NCI-H1694 (cell line): ENCODE measurements at places on chromosomes 3 and 15.

DNA sequence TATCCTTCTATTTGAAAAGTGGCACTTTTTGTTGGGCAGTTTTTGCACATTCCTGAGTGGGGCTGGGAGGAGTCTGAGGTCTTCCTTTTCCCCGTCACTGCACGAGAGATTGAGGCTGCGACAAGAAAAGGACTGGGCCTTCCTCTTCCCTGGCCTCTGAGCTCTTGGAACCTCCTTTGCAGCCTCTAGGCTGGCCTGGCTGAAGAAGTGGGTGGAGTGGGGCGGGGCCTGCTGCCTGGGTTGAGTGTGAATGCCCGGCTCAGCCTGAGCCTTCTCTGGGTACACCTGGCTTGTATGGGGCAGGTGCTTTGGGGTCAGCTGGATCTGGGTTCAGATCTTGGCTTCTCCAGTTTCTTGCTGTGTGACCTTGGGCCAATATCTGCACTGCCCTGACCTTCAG, 43.1 kb downstream of the PLXNA1 start:
- no peak for DNase-seq

DNA sequence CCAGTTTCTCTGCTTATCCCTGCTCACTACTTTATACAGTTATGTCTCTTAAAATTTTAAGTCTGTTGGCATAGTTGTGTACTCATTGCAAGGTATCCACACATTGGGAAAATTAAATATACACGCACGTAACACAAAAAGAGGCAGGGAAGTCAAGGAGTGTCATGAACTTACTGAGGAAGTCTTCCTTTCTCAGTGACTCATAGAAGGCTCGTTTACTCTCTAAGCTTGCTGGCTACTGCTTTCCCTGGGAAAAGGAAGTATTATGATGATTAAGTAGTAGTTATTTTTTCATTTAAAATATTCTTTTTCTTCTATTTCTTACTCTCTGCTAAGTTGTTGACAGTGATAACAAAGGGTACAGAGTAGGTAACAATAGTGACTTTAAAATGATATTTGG, 287.3 kb downstream of the UBE2E2 start:
- no peak for DNase-seq

GRCh38 chr3:22729981-22730380, 473.1 kb upstream of the UBE2E2 start:
- DNase-seq: no peak

DNA sequence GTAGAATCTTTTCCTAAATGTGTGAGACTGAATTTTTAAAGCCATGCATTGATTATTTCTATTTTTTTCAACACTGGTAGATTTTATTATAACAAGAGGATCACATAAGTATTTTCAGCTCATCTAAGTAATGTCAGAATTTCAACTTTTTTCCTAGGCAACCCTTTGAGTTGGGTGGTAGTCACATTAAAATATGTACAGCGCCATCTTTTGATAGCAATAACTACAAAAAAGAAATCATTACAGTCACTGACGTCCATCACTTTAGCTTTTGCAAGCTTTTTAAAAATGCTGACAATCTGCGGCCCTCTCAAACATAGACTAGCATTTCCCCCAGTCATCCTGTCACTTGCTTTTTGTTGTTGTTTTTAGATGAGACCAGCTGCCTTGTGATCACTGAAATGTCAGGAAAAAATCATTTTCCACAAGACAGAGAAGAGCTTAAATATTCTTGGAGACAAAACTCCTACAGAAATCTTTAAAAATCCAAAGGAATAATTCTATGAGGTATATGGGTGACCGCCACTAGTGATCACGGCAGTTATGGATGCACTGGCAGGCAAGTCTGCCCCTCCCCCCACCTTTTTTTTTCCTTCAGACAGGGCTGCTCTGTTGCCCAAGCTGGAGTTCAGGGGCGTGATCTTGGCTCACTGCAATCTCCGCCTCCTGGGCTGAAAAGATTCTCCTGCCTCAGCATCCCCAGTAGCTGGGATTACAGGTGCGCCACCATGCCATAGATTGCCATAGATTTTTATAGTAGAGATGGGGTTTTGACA, 384.0 kb upstream of the KCNMB2 start:
- DNase-seq: peak; percentile 8

DNA sequence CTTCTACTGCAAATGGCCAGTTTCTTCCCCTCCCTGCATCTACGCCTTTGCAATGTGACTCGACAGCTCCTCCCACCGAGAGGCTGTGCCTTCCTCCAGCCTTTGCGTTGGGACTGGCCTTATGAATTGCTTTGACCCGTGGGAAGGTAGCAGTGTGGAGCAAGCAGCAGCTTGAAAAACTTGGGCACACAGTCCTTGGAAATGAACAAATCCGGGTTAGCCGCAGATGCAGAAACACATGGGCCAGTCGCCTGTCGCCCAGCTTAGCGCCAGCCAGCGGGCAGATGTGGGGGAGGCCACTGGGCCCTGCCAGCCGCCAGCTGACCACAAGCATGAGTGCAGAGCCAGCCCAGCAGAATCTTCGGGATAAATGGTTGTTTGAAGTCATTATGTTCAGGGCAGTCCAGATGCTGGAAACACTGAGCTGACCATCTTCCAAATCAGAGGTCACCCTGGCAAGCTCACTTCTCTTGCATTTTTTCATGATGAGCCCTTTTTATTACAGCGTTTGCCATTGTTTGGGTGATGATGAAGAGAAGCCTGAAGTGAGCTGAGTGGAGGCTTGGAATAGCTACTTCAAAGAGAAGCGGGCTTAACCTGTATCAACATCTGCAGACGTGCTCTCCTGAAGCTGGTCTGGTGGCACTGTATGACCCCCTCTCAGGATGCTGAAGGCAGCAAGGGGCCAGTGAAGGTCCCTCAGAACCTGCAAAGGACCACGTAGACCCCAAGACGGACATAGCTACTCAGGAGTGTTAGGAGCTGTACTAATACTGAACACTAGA, 9.8 kb downstream of the SELENOS start:
- no peak for DNase-seq

DNA sequence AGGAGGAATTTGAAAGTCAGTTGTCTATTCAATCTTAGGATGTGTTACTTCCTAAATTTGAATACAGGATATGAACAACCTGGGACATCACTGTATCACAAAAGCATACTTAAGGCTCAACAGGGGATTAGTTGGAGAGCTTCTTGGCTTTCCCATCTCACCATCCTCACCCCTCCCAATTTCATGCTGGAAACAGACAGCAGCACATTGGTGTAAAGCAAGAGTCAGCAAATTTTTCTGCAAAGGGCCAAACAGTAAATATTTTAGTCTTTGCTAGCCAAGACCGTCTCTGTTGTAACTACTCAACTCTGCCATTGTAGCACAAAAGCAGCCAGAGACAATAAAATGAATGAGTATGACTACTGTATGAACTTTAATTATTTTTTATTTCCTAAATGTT, 94.9 kb downstream of the ERC2 start:
- no peak for DNase-seq
